NB4 (cell line): ENCODE measurements at places on chromosomes 2 and 18.

- DNase-seq, result no peak
These were observed 145.1 kb upstream of the RMP24 start for GRCh38 chr18:35827275-35827902.

- DNase-seq, result no peak
These were observed 154.8 kb downstream of the MBP start for GRCh38 chr18:76977684-76978232.

DNA sequence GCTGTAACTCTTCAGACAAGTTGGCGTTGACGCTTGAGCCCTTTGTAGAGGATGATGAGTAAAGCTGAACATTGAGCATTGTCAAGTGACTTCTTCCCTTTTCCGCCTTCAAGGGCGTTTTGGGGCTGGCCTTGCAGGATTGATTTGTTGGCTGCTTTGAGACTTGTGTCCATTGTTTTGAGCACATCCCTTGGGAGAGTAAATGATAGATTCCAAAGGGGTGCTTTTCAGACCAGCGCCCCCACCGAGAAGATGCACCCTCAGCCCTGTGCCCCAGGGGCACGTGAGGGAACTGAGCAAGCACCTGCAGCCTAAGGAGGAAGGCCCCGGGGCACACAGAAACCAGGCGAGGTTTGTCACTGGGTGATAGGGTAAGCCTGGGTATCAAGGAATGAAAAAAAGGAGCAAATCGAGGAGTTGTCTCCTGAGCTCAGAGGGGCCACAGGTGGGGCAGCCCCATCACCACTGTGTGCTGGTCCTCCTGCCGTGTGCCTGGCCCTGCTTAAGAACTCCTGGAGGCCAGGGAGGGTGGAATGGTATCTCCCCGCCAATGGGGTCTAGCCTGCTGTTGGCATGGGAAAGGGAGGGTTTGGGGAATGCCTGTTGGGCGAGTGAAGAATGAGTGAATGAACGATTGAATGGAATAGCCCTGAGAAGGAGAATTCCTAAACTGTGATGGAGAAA, 64.0 kb downstream of the RAB31 start:
- no peak for DNase-seq

- no peak for DNase-seq
These were observed 73.3 kb upstream of the PNPT1 start for GRCh38 chr2:55766947-55767346.

- no peak for DNase-seq
These were observed 436 bp upstream of the SMYD1 start for GRCh38 chr2:88067189-88067588.

DNA sequence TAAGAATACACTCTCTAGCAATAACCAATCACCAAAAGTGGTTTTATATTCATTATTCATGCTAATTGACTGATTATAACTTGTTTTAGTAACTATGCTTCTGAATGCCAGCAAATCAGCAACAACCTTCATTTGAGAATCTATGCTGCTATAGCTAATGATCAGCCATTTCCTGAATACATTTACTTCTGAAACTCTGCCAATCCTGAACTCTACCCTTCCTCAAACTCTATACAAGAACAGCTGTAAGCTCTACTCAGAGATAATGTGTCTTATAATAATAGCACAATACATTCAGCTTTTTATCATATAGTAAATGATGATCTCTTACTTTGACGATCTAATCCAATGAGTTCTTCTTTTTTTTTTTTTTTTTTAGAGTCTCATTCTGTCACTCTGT, 85.7 kb upstream of the EPAS1 start:
- no peak for DNase-seq

GRCh38 chr18:4035521-4035920, 419.6 kb downstream of the DLGAP1 start:
- no peak for DNase-seq

DNA sequence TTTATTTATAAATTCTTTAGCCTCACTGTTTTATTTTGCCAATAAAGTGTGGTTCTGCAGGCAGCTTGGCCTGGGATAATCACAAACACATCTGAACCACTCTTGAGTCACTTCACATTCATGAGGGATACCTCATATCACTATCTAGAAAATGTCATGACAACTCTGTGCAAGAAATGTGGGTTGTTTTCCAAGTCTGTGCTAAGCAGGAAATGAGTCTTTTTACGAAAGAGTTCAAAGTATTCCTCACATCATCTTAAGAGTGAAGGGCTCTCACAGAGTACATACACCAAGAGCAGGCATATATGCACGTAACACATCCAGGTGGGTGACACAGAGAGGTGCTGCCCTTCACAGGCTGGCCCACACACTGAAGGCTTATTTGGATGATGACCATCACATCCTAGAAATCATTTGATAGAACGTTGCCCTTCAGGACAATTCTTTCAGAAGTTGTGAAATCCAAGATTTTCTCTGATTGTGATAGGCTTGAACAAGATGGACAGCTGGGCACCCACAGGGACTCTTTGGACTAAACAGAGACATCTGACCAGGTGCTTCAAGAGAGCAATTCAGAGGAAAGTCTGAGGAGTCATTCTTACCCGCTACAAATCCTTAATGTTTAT, 811.1 kb upstream of the LRATD1 start:
- no peak for DNase-seq

DNA sequence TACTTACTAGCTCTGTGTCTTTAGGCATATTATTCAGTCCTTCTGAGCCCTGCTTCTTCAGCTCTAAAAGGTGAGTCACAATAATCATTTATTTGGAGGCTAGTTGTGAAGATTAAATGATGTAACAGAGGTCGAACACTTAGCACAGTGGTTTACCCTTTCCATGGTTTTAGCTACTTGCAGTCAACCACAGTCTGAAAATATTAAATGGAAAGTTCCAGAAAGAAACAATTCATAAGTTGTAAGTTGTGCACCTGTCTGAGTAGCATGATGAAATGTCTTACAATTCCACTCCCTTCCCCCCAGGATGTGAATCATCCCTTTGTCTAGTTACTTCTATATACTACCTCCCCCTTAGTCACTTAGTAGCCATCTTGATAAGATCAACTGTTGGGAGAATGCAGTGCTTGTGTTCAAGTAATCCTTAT, 217.6 kb upstream of the THUMPD2 start:
- DNase-seq, result peak; percentile 49

DNA sequence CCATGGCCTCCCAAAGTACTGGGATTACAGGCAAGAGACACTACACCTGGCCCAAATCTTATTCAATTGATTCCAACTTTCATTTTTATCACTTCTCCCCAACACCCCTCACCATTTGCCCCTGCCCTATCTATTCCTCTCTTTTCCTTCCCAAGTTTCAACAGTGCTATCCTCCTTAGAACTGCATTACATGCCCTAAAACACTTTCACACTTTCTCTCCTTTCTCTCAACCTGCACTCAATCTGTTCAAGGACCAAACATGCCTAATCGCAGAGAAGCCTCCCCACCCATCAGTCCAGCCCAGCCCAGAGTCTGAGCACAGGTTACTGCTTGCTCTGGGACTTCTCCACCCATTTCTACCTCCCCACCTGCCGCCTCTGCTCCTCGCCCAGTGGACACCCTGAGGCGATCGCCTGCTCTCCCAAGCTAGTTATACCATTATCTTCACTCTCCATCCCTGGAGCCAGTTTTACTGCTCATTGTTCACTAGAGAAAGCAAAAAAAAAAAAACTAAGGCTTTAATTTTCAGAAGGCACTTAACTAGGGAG, 23.7 kb upstream of the DSG1 start:
- no peak for DNase-seq

- no peak for DNase-seq
These were observed 909.7 kb downstream of the EPHA4 start for GRCh38 chr2:220662431-220662830.

DNA sequence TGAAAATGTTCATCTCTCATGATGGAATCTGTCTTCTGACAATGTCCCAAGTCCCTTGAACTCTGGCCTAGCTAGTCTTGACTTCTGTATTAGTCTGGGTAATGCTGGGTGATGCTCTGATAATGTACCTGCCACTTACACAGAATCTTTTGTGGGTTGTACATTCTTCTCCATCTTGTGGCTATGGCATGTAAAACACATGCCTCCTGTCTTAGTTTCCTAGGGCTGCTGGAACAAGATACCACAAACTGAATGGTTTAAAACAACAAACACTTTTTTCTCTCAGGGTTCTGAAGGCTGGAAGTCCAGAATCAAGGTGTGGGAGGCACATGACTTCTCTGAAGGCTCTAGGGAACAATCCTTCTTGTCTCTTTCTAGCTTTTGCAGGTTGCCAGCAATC, 57.1 kb downstream of the RAPGEF4 start:
- DNase-seq, result no peak

GRCh38 chr2:100509066-100509465, 38.8 kb downstream of the NMS start:
- DNase-seq, result no peak

GRCh38 chr2:233821196-233821595, 33.1 kb downstream of the HJURP start:
- no peak for DNase-seq

GRCh38 chr2:232458661-232459418, 2.9 kb downstream of the ALPI start:
- DNase-seq, result no peak

- no peak for DNase-seq
These were observed 62.2 kb downstream of the MAP3K19 start for GRCh38 chr2:134985061-134985460.

GRCh38 chr2:100285691-100286090, 36.6 kb downstream of the LONRF2 start:
- DNase-seq, result no peak

GRCh38 chr18:58052960-58053359, 8.9 kb downstream of the NEDD4L start:
- DNase-seq, result no peak

DNA sequence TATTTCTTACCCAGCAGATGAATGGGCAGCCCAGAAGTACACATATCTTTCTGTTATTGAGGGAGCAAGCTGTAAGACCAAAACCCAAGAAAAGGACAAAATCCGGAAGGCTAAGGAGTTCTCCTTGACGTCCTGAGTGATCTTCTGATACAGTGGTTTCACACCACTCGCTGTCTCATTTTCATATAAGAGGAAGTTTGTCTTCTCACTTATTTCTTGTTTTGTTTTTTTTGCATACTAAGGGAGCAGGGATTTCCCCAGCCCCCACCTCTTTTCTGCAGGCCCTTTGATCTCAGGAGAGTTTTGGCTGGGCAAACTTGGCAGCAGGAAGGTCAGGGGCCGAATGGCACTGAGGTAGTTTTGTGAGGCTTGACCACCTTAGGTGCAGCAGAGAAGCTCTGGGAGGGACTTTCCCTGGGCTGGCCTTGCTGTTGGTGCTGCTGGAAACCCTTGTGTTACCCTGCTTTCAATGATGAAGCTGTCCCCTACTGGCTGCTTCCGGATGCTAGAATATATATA, 13.3 kb downstream of the CHRNA1 start:
- no peak for DNase-seq

DNA sequence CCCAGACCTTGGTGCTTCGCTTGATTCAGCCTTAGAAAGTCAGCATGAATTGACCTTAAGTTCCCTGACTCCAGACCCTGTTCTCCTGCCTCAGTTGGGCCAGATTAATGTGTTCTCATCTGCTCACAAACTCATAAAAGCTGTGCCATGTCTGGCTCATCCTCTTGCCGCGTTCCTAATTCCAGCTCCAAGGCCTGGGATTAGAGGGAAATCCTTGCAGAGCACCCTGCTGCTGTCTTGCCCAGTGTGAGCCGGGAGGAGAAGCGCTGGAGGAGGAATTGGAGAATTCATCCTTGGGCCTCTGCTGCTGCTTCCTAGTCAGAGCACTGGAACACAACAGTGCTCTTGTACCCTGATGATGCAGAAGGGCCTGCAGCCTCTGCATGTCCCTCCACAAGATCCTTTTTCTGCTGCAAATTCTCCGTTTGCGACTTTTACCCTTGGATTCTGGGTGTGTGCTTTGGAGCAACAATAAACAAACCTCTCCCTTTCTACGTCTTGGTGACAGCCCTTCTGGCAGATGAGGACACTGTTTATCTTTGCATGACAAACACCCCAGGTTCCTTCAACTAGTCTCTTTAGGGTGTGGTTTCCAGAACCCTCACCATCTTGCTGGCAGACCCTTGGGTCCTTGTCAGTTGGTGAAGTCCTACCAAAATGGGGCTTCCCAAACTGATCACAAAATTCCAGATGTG, 46.9 kb upstream of the CNGA3 start:
- DNase-seq, result no peak

- no peak for DNase-seq
These were observed 14.0 kb upstream of the CD226 start for GRCh38 chr18:69961718-69962117.

- DNase-seq, result peak; percentile 23
These were observed 499.6 kb upstream of the HS6ST1 start for GRCh38 chr2:128818248-128818647.

DNA sequence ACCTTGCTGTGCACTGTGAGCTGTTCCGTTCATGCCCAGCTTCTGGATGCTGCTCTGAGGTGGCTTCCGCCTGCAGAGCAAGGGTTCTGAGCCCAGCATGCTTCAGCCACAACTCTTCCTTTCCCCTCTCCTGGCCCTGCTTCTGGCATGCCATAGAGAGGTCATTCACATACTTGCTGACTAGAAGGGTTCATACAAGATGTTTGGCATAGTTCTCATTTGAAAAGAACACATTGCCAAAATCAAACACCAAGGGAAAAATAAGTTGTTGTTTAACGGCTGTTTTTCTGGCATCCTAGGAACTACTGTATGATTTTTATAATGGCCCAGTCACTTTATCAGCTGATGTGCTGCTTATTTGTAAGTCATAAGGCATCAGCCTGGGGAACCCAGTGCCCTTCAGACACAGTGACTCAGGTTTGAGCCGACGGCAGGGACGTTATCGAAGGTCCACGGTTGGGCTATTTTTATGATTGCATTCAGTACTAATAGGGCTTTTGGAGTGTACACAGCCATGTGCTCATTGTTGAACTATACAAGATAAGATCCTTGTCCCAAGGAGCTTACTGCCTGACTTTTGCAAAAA, 53.9 kb upstream of the CTAGE1 start:
- DNase-seq, result no peak

DNA sequence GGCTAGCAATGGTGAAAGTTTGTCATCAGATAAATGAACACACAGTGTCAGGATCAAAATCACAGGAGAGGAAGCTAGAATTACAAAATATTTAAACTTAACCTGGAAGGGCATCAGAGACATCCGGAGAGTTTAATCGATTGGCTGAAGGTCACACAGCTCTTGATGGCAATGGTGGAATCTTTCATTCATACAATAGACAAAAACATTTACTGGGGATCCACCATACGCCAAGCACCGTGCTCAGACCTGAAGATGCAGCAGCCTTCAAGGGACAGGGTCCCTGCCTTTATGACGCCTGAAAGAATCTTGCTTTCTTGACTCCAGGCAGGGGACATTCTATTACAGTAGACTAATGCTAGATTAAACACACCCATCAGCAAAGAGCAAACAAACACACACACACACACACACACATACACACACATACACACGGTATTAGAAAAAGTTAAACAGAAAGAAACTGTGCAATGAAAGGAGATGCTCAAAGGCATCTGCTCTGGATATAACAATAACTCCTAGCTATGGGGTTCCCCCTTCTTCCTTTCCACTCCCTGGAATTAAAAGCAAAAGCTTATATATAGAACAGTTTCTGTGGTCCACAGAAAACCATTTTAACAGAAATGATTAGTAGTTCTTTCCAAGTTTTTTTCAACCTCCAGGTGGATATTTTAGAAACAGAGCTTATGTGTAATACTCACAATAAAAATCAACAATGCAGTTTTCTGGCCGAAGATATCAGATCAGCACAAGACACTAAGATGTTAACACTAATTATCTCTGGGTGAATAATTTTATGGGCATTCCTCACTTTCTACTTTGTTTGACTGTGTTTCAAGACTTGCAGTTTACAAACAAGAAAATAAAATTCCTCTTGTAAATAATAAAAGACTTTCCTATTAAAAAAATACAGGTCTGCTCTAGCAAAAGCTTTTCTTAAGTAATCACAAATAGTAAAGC, 151.7 kb downstream of the ANKRD44 start:
- no peak for DNase-seq
